Uterine smooth muscle cell (primary cell): ENCODE measurements at places on chromosomes 13 and 19. TPM values are rescaled to one million over a fixed set of nuclear protein-coding genes. Genes with fewer than 3 reads are reported as not detected.

The ZNF565 gene
- 4.4 and 5.2 TPM in 2 replicates for total RNA-seq

The WDR87 gene
- total RNA-seq: not detected in 2 replicates

The TRAPPC5 gene
- 74.4 and 78.4 TPM in 2 replicates for total RNA-seq

The PRRG2 gene
- 0.33 and 0.75 TPM in 2 replicates for total RNA-seq

The C19orf67 gene
- total RNA-seq: not detected in 2 replicates

The PPFIA3 gene
- total RNA-seq: 1.2 and 1.5 TPM in 2 replicates

The KASH5 gene
- not detected in 2 replicates for total RNA-seq

The CCDC194 gene
- not detected in 2 replicates for total RNA-seq

The HNRNPA1L2 gene
- total RNA-seq: 3.9 and 5.4 TPM in 2 replicates

The CEP89 gene
- 13.5 and 14.0 TPM in 2 replicates for total RNA-seq
